RCC 7860 (cell line): ENCODE measurements at places on chromosomes 4 and X.

DNA sequence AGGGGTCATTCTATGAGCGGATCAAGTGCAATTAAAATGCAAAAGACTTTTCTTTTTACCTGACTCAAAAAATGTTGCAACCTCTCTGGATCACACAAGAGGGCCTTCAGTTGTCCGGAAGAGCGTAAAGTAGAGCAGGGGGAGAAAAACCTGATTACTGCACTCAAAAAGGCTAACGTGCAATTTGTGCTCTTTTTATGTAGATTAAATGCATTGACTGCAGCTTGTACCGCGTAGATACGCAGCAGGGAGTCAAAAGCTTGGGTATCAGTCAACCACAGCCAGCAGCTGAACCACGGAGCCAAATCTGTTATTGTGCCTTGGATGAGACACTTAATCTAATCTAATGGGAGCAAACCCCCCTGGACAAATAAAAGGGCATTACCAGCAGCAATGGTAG is 107.3 kb upstream of the RAI2 start:
- DNase-seq: no peak

GRCh38 chr4:151173871-151174270 is 74.4 kb downstream of the RPS3A start:
- no peak for DNase-seq

- DNase-seq: no peak
Observed at GRCh38 chrX:129983575-129984110, 1.2 kb downstream of the BCORL1 start.

DNA sequence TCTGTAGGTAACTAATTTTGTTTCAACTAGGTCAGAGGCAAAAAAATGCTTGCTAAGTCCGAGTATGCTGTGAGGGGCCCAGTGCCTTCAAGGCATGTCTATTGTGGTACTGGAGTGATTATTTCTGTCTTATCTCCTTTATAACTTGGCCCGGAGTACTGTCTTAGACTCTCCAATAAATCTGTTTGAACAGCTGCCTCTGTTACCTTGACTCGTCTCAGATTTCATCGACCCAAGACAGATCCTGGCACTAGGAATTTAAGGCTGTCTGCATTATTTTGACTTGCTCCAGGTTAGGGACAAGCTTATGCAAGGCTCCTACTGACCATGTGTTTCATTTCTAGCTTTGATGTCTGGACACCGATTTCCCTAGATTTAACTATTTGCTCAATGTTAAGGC is 41.1 kb upstream of the NKAP start:
- DNase-seq: no peak

DNA sequence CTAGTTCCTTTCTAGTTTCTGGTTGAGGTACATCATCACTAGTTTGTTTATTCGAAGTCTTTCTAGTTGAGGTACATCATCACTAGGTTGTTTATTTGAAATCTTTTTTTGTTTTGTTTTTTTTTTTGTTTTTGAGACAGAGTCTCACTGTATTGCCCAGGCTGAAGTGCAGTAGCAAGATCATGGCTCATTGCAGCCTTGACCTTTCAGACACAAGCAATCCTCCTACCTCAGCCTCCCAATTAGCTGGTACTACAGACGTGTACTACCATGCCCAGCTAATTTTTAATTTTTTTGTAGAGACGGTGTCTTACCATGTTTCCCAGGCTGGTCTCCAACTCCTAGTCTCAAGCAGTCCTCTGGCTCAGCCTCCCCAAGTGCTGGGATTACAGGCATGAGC is 54.9 kb downstream of the CEP135 start:
- no peak for DNase-seq

GRCh38 chr4:90648311-90648710 is 521.1 kb downstream of the CCSER1 start:
- no peak for DNase-seq

DNA sequence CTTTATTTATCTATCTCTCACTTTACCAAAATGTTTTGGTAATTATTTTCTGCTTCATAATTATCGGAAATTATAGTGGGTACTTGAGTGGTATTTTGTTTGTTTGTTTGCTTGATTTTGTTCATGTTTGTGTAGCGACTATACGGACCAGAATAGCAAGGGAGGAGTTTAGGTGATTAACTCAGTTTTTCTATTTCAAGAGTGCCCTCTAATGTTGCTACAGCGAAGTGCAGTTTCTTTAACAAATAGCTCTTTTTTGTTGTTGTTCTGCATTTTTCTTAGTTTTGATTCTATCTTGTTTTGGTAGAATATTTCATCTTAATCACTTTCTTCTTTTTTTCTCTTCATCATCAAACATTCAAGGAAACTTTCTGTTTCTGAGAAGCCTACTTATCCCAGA is 40.8 kb upstream of the QRFPR start:
- no peak for DNase-seq

DNA sequence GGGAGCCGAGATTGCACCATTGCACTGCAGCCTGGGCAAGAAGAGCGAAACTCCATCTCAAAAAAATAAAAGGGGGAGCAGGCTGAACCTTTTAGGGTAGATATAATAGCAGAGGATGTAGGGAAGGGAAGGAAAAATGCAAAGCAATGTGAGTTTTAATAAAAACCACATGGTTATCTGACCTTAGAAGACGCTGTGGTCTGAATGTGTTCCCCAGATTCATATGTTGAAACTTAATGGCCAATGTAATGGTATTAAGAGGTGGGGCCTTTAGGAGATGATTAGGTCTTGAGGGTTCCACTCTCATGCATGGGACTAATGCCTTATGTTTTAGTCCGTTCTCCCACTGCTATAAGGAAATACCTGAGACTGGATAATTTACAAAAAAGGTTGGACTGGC is 114.1 kb upstream of the STX18 start:
- no peak for DNase-seq

DNA sequence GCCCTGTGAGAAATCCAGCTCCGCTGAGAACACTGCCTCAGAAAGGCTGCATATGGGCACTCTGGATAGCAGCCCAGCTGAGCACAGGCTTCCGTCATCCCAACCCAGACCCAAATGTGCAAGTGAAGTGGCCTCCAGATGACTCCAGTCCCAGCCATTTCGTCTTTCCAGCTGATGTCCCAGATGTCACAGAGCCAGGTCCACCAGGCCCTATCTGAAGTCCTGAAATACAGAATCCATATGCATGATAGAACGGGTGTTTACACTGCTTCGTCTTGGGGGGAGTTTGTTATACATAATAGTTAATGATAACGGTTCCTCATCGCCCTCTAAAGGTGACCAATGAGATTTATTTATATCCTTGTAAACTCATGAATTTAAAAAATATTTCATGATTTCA is 72.6 kb upstream of the TRIM2 start:
- no peak for DNase-seq

- DNase-seq: no peak
Observed at GRCh38 chr4:153535772-153536513, 69.8 kb downstream of the TMEM131L start.

DNA sequence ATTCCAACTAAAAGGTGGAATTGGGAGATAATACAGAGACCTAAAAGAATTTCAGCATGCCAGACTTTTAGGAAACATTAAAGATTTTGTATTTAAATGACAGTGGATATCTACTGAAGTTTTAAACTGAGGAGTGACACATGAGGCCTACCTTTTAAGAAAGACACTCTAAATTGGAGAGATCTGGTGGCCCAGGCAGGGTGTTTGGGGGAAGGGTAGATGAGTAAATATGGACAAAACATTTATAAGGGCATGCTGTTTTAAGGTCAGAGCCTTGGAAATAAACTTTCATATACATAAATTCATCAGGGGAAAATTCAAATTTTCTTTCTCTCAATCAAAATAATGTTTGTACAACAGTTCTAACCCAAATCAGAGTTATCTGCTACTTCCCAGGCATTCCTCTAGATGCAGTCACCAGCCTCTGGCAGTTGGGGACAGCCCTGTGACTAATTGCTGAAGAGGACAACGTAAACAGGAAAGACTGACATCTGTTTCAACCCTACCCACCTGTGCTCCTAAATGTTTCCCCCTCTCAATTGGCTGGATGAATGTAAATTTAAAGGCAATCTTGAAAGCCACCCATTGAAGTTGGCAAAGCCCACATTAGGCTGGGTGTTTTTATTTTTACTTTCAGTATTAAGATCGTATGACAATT is 1646.9 kb upstream of the ADGRL3 start:
- peak; percentile 48 for DNase-seq

- DNase-seq: no peak
Observed at GRCh38 chr4:60313611-60314178, 886.4 kb upstream of the ADGRL3 start.

- DNase-seq: no peak
Observed at GRCh38 chr4:8248091-8248490, 21.5 kb upstream of the HTRA3 start.

GRCh38 chr4:152421576-152421975 is 114.3 kb downstream of the FBXW7 start:
- DNase-seq: no peak

- DNase-seq: no peak
Observed at GRCh38 chr4:185598846-185599552, 63.7 kb upstream of the PDLIM3 start.

- DNase-seq: no peak
Observed at GRCh38 chr4:40445671-40446070, 110.5 kb downstream of the CHRNA9 start.
